ENCODE measurements at places on chromosomes 13 and 19.

GRCh38 chr19:41426952-41427646, at the start of gene B3GNT8:
Gene B3GNT8 (minus strand): TSS chr19:41427374. CDS start chr19:41426778, 596 bp downstream.
- DNase-seq = no peak

DNA sequence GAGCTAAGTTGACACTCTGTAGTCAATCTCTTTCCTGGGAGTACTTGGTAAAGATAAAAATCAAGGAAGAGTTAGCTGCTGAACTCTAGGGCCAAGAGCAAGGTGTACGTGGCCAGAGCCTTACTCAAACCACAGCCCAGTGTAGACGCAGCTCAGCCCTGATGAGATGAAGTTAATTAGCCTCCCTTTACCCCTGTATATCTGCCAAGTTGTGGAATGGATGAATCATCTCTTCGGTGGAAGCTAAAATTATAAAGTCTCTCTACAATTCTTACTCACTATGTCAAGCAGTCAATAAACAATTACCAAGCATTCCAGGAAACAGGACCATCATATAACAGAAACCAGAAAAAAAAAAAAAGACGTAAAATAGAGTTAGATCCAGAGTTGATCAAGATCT, 146.9 kb upstream of the UFM1 start:
- no peak for DNase-seq

DNA sequence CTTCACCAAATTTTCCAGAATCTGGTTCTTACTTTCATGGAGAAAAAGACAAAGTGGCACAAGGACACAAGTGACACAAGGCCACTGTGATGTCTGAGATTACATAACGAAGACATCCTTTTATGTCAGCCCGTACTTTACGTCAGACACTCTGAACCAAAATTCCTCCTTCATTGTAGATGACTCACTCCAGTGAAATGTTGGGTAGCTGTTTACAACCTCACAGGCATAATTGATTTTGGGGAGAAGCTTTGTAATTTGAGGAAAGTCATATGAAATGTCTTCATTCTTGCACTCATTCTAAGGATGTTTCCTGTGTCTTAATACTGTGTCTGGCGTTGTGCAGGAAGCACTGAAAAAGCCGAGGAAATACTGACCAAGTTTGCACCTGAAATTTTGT, 20.0 kb upstream of the LGALS14 start:
- DNase-seq = no peak

DNA sequence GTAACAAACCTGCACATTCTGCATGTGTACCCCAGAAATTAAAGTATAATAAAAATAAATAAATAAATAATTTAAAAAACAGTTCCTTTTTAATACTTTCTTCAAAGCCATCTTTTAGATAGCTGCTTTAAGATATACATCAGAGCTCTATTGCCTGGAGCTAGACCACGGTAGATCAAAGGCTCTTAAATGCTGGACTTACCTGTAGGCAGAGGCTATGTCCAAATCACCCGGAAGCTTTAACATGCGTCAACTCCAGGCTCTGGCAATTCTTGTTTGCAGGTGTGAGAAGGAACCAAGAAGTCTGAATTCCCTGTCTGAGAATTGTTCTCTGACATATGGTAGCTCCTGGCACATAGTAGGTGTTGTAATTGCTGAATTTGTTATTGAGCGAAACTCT, 1.6 kb upstream of the METTL21C start:
- no peak for DNase-seq

GRCh38 chr13:114072421-114072820, 60.0 kb downstream of the RASA3 start:
- no peak for DNase-seq
